ENCODE measurements at places on chromosomes 4 and X.

DNA sequence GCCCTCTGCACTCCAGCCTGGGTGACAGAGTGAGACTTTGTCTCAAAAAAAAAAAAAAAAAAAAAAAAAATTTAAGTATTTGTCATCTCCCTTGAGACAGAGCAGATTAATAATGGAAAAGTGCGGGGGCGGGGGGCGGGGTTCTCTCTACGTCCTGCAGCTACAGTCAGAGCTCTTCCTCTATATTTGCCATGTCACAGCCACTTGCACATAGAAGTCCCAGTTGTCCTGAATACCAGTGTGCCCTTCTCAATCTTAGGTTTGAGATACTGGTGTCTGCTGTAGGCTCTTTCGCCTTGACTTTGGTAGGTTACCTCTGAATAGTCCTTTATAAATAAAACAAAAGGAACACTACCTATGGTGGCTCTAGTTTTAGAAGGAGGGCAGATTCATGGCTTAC is 237.8 kb upstream of the PGRMC2 start:
- ATAC-seq = peak; percentile 66

DNA sequence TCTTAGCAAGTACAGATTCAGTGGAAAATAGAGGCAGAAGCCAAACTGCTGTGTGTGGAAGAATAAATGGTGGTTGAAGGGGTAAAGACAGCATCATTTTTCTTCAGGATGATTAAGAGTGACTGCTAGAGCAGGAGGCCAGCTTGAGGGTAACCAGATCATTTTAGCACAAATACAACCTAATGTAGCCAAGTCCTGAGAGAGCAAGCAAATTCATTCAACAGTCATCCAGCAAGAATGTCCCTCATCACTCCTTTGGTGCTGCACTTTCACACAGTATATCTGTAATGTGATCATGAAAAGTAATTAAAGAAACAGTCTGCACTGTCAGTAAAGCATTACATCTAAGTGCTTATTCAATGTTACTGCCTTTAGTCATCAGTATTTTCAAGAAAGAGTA is 44.8 kb downstream of the NPFFR2 start:
- ATAC-seq = no peak

DNA sequence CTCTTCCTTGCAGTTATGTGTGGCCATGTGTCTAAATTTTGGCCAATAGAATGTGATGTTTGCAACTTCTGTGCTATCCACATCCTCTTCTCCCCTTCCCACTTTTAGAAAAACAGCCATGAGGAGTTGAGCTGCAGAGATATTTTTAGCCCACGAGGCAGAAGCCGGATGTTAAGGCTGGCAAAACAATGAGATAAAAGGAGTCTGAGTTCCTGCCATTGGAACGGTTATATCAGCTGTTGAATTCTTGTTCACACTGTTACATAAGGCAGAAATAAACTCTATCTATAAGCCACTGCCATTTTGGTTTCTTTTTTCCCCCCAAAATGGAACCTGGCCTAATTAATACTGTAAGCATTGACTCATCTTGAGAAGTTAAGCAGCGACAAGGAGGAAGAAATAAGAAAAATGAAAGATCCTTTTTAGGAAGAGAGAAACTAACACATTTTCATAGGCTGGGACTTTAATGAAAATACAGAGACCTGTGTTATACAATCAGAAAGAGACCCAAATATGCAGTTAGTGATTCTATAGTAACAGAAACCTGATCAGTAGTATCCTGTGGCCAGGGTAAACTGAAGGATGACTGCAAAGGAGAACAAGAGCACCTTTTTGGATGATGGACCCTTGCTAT is 200.5 kb downstream of the INPP4B start:
- ATAC-seq = no peak

GRCh38 chr4:113103556-113103955 is 54.1 kb downstream of the ANK2 start:
- no peak for ATAC-seq

DNA sequence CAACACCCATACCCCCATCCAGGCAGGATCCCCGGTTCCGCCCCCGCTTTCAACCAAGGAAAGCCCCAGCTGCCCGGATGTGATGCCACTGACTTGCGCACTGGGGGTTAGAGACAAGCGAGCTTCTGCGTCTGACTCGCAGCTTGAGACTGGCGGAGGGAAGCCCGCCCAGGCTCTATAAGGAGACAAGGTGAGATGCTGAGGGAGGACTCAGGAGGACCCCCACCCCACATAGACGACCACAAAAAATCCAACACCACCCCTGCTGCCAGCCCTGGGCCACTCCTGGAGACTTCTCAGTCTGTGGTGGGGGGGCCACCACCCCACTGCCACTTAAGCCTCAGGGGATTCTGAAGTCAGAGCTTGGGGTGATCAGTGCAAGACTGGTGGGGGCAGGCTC is at the start of gene MAGEA4:
Gene MAGEA4, plus strand, starts transcription at position 110 of the 400 bp plus-strand sequence. CDS start 10,776 bp downstream, outside the sequence.
- ATAC-seq = no peak

DNA sequence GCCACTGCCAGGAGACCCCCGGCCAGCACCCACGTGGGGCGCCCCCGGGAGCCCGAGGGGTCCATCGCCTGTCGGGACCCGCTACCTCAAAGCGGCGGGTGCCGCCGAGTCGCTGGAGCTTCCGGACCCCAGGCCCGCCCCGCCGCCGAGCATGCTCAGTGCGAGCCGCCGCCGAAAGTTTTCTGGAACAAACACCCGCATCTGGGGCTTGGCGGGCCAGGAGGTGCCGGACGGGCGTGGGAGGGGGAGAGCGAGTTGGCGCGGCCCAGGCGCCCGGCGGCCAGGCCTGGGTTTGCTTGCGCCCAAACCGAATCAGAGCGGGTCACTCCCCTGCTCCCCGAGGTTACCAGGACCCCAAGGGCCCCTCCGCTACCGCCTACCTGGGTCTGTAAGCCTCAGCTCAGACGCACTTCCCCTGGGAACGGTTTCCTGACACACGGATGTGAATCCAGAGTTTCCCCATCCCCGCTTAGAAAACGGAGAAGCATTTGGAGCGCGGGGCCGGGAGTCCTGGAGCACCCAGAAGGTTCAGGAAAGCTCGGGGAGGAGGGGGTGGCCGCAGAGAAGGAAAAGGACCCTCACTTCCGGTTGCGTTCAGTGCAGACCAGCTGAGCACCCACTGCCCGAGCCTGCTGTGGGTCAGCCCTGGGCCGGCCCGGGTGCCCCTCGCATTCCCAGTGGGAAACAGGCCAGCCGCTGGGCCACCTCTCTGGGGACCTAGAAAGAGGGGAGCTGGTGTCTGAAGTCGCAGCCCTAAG is at the start of gene EVC2:
Gene EVC2, minus strand, starts transcription at position 111 of the 758 bp plus-strand sequence. Its CDS starts 46 bp downstream, at position 65.
- ATAC-seq = no peak

- no peak for ATAC-seq
Observed at GRCh38 chrX:31836479-31836878, 764.6 kb upstream of the FTHL17 start.

DNA sequence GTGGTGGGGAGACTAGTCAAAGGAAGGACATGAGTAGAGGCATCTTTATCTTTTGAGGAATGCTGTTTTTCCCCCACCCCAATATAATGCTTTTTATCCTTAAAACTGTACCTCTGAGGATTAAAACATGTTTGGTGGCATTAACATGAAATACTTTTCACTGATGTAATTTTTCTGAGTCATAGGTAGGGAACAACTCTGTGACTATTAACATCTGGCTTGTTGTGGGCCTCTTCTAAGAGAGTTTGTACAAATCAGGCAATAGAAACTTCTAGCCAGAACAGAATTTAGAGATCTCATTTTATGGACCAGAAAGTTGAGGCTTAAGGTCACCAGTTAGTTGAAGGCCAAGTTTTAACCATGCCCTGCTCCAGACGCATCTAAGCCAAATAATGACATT is 207.6 kb downstream of the SOX3 start:
- no peak for ATAC-seq

- no peak for ATAC-seq
Observed at GRCh38 chrX:136907621-136908020, 27.1 kb upstream of the RBMX start.

DNA sequence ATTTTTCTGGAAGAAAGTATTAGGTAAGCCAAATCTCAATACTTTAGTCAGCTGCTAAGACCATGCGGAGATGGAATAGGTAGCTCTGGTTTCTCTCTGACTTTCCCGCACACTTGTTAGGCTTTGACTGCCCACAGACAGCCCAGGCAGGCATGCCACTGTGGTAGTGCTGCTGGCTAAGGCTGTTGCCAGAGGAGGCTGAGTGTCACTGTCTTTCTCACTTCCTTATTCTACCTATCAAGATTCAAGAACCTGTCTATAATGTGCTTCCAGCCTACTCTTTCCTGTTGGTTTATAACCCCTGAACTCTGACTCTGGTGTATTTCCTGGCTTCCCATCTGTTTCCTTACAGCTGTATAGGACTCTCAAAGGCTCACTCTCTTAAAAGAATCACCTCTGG is 81.8 kb upstream of the TRPC5 start:
- ATAC-seq = no peak

DNA sequence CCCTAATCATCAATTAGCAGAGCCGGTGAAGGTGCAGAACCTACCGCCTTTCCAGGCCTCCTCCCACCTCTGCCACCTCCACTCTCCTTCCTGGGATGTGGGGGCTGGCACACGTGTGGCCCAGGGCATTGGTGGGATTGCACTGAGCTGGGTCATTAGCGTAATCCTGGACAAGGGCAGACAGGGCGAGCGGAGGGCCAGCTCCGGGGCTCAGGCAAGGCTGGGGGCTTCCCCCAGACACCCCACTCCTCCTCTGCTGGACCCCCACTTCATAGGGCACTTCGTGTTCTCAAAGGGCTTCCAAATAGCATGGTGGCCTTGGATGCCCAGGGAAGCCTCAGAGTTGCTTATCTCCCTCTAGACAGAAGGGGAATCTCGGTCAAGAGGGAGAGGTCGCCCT is 3.3 kb upstream of the OPN1LW start:
- ATAC-seq = no peak

DNA sequence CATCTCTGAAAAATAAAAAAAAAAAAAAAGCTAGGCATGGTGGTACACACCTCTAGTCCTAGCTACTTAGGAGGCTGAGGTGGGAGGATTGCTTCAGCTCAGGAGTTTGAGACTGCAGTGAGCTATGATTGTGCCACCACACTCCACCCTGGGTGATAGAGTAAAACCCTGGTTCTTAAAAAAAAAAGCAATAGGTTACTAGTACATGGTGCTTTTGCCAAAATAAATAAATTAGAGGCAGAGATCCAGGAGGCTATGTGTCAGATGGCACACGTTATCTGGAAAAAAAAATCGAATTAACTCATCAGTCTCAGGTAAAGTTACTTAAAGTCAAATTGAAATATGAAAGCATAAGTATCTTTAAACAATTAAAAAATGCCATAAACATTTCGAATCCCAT is 94.3 kb downstream of the VCX3A start:
- no peak for ATAC-seq

DNA sequence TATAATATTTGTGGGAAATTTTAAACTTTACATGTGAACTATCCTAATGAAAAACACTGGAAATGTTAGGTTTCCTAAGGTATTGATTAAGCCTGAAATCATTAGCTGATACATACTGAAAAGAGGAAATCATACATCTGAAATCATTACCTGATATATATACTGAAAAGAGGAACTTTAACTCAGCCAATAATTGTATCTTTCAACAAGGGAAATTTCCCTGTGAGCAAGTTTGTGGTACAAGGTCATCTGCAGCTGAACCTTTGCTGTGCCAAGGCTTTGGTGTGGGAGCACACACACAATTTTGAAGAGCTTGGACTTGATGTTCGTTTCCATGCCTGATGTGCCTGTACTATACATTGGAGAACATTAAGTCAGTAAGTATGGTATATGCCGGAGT is 131.9 kb upstream of the USP9X start:
- ATAC-seq = peak; percentile 74

- no peak for ATAC-seq
Observed at GRCh38 chr4:19944251-19944650, 307.5 kb upstream of the SLIT2 start.

GRCh38 chr4:100075486-100076270 is 114.6 kb downstream of the DDIT4L start:
- no peak for ATAC-seq

GRCh38 chrX:39592776-39593175 is 505.0 kb downstream of the BCOR start:
- no peak for ATAC-seq

GRCh38 chrX:34901761-34902160 is 40.8 kb upstream of the FAM47B start:
- ATAC-seq = no peak

- ATAC-seq = no peak
Observed at GRCh38 chr4:110860901-110861300, 238.0 kb upstream of the PITX2 start.

DNA sequence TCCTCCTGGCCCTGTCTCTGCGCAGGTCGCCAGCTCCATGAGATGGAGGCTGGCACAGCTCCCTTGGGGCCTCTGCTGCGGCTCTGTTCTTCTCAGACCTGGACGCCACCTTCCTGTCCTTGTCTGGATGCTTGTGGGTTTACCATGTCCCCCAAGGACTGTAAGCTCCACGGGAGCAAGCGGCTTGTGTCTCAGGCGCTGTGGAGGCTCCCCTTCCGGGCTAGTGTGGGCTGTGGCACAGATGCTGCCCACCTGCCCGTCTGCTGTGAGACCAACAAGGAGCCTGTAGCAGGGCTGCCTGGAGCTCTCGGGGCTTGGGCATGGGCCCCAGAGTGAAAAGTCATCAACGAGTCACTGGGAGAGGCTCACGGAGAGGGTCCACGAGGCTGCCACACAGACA is 25.2 kb downstream of the NAT8L start:
- no peak for ATAC-seq

DNA sequence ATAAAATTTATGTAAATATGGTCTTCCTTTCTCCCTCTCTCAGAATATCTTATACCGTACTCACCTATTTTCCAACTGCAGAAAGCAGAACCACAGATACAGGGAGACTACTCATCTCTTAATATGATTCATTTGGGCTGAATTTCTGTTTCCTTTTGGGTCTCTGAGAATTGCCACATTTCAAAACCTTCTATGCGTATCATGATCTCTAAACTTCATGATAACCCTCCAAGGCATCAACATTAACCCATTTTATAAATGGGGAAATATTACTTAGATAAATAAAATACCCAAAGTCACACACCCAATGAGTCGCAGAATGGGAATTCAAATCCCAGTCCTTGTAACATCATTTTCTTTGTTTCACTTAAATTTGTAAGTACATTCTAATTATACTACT is 16.6 kb upstream of the PRDM8 start:
- no peak for ATAC-seq

GRCh38 chr4:4524364-4524763 is 17.5 kb downstream of the STX18 start:
- peak; percentile 99 for ATAC-seq

DNA sequence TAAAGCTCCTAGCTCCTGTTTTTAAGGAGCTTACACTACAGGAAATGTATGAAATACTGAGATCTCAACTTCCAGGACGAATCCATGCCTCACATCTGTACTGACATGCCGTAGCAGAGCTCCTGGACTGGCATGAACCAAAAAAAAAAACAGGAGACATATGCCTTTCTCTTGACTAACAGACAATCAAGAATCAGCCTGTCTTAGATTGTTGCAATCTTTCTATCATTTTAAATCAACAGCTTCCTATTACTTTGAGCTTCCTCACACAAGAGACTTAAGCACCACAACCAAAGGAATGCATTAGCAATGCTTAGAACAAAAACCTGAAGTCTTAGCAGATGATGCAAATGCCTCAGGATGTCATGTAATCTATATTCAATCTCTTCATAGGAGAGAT is 34.7 kb upstream of the AREG start:
- ATAC-seq = no peak

Measured in stimulated activated memory B cell treated with anti-CD40 and anti-IgM and Interleukin-4, amounts not matched to agents 10 μg/mL and 1 μg/mL and 100 μg/mL, for 72 hours (primary cell).